HuH-7 (cell line): ENCODE measurements at places on chromosomes 13 and 19.
A peak's percentile ranks its signal among the peaks of the same experiment; 100 is the strongest.

DNA sequence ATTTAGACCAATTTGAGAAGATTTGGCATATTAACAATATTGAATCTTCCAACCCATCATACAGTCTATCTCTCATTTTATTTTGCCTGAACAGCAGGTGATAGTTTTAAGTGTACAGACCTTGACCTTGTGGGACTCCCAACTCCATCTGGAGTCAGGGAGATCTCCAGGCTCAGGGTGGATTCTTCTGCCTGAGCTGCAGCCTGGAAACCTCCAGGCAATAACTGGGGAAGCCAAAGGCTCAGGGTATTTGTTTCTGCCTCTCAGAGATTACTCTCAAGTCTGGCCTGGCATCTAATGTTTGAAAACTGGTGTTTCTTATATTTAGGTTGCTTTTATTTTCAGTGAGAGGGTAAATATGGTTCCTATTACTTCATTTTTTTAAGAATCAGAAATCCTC is 102.1 kb upstream of the C1QTNF9B start:
- DNase-seq: no peak

- peak; percentile 8 for DNase-seq
These were observed 607.6 kb downstream of the FGF9 start for GRCh38 chr13:22278336-22278929.

GRCh38 chr19:55161571-55162322 is 4.2 kb upstream of the TNNI3 start:
- no peak for DNase-seq

DNA sequence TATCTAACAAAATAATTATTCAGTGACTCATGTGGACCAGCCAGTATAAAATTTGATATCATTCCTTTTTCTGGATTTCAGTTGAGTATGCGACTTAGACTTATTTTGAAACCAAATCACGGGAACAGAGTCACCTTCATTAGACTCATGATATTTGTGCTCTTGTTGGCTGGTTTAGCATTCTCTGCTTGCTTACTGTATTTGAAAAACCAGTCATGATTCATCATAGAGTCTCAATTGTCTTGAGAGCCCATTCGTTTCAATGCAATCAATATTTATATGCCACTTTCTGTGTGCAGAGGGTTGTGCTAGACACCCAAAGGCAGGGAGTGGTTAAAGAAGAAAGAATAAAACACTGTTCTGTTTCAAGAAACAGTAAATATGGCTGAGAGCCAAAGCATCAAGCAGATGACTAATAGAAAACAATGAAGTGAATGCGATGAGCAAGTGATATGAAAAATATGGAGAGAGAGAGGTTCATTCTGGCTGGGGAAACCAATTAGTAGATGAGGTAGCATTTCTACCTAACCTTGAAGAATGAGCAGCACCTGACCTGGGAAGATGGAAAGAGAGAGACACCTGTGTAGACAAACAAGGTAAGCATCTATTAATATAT is 99.6 kb upstream of the MBNL2 start:
- no peak for DNase-seq

DNA sequence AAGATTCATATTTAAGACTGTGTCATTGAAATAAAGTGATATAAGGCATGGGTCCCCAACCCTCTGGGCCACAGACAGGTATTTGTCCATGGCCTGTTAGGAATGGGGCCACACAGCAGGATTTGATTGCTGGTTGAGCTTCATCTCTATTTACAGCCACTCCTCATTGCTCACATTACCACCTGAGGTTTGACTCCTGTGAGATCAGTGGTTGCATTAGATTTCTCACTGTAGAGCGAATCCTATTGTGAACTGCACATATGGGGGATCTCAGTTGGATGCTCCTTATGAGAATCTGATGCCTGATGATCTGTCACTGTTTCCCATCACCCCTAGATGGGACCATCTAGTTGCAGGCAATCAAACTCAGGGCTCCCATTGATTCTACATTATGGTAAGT is 132.1 kb downstream of the PCDH17 start:
- DNase-seq: no peak

DNA sequence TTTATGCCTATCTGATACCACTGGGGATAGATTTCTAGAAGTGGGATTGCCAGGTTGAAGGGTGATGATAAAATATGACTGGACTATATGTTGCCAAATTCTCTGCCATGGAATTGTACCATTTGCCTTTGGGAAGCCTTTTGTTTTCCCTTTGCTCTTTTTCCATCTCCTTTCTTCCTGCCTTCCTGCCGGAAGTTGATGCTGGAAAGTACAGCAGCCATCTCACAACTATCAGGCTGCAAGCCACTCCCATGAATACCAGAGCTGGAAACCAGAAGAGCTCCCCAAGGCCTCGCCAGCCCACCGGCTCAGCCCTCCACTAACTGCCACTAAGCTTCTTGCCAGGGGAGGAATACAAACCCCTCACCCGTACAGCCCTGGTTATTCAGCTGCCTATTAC is 29.7 kb downstream of the ZIC5 start:
- DNase-seq: no peak

DNA sequence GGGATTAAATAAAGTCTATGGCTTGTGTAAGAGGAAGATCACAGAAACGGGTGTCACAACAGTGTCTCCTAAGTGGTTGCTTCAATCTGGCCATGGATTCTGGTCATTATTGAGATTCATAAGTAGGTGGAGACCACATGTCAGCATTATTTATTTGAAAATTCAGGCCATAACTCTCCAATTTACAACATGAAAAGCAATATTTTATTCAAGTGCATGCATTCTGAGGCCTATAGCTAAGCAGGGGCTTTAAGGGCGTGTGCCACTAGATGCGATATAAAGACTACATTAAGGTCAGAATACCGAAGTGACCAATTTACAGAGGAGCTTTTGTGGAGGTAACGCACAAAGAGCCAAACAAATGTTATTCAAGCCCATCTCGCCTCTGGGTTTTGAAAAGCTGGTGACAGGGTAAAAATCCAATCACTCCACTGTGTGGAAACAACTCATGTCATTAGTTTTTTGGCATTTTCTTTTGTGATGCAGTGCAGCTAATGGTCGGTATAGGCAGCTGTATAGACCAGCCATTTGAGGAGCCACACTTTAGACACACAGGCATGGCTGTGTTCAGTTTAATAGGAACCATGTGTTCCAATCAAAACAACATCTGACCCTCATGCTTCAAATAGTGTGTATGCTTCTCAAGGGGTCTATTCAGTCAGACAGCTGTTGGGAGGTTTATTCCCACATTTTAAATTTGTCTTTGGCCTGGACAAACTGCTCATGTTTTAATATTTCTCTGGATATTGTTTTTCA is 123.7 kb downstream of the KL start:
- DNase-seq: no peak

DNA sequence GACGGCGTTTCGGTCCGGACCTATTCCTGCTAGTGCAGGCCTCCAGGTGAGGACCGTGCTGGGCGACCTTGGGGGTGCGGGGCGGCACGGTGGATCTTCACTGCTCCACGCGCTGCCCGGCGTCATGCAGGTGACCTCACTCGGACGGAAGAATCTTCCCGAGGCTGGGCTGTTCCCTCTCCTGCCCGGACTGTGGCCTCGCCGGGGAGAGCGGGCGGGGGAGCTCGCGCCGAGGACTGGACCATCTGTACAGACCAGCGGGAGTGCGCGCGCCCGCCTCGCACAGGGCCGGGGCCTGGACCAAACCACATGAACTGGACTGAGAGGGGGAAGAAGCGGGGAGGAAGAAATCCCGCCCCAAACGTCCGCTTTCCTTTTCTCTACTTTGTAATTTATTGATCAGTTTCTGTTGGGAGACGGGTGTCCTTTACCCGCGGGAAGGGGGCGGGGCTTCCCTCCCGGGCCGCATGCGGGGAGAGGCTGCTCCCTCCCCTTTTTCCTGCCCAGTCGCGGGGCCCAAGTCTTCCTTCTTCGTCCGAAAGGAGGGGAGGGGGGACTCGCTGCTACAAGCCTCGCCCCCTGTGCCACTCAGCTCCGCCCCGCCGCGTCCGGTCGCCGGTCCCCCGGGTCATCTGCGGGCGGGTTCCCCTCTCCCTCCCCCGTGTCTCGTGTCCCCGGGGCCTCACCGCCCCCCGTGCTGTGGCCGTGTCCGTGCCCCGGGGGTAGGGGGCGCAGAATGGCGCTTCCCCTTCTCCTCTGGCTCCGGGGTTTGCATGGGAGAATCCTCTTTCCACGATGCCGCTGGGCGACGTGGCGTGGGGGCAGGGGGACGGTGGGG is 4.9 kb downstream of the HRC start:
- peak; percentile 92 for DNase-seq

DNA sequence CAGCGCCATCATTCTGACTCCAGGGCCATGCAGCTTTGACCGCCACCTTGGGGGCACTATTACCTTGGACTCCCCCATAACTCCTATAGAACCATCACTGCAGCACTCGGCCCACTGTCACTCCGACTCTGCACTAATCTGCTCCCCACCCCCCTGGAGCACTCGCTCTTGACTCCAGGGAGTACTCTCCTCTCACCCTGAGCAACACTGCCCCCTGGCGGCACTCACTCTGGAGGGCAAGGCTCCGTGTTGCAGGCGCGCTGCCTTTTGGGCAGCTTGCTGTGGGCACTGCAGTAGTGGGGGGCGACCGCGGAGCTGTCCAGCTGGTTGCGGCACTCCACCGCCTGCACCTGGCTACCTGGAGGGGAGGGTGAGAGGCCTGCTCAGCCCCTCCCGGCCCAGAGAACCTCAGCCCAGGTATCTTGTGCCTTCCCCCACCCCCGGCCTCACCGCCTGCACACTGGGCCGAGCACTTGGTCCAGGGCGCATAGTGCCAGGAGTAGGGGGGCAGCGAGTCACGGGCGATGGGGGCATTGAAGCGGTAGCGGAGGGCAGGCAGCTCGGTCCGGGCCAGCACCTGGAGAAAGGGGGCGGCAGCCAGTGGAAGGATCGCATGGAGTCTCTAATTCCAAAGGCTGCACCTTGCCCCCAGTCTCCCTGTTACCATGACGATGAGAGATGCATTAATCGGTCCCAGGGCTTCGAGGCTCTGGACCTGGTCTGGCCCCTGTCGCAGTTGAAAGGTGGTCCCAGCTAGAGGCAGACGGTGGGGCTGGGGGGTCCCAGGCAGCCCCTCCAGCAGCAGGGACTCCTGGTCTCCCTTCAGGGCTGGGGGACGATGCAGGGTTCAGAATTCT is 8.9 kb upstream of the MYO1F start:
- peak; percentile 85 for DNase-seq

DNA sequence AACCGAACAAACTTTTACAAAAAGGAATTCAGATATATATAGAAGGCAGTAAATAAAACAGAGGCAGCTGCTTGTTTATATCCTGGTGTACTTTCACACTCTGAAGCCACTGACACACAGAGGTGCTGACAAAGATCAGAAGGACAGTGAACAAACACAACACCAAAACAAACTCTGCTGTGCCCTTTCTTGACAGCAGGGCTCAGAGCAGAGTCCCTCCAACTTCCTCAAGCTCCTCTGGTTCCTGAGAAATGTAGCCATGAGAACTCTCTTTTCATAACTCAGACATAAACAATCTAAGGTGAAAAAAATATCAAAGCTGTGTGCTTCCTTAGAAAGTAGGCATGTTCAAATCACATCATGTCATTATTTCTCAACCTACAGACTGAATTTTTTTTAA is 1052.8 kb upstream of the SPRY2 start:
- no peak for DNase-seq

DNA sequence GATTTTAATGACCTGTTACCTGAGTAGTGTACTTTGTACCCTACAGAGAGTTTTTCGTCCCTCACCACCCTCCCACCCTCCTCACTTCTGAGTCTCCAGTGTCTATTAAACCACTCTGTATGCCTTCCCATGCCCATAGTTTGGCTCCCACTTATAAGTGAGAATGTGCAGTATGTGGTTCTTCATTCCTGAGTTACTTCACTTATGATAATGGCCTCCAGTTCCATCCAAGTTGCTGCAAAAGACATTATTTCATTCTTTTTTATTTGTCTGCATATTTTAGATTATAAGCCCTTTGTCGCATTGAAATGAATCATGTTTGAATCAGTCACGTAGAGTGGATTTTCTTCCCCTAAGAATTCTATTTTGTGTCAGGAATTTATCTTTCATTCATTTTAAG is 12.2 kb upstream of the HTR2A start:
- no peak for DNase-seq

DNA sequence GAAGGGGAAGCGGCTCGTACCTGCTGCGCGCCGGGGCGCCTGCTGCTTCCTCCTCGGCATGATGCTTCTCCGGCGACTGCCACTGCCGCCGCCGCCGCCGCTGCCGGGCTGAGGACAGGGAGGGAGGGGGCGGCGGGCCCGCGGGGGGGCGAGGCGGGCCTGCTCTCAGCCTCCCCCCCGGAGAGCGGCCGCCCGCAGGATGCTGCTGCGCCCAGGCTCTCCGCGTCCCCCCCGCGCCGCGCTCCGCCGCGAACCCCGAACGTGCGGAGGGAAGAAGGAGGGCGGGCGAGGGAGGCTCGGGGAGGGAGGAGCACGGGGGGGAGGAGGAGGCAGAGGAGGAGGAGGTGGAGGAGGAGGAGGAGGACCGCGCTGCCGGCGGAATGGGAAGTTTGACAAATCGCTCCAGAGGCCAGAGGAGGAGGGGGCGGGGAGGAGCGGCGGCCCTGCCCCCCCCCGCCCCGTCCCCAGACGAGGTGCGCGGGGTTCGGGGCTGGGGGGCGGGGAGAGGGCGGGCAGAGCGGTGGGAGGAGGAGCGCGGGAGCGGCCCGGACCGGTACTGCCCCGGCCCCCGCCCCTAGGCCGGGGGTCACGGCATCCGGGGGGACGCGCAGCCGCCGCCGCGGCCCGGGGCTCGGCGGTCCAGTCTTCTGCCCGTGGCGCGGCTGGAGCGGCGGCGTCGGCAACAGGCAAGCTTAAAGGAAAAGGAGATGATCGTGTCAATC is at the start of gene TSHZ3:
TSHZ3 (minus strand) TSS at position 277 of the 722 bp plus-strand sequence; CDS start at position 60, 217 bp downstream.
- no peak for DNase-seq

DNA sequence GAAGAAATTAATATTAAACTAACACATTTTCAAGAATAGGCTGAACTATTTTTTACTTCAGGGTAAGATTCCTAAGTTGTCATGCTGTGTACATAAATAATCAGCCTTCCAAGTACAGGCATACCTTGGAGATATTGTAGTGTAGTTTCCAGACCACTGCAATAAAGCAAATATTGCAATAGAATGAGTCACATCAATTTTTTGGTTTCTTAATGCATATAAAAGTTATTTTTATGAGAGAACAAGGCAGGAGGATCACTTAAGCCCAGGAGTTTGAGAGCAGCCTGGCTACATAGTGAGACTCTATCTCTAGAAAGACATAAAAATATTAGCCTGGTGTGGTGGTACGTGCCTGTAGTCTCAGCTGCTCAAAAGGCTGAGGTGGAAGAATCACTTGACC is 511.5 kb downstream of the UQCRFS1 start:
- DNase-seq: no peak

- DNase-seq: no peak
These were observed 51.7 kb downstream of the RXFP2 start for GRCh38 chr13:31790992-31791391.
